Stimulated activated CD8-positive, alpha-beta memory T cell treated with anti-CD3 and anti-CD28 coated beads, Interleukin-2, amount 100 ng/mL, for 1 hour (primary cell): ENCODE measurements at places on chromosomes 3 and 15.

DNA sequence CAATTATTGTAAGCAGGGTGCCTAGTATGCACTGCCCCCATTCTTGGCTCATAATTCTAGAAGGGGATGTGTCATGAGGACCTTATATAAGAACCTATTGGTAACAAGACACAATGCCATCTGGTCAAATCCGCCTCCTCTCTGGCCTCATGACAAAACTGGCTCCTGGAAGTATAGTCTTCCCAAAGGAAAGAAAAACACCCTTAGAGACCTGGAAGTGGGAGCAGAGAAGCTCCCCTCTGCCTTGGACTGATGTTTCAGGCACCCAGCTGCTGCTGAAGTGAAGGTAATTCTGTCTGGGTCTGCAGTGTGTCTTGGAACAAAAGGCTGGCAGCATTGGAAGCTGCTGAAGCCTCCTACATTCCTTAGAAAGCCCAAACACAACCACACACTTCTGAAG lies 107.2 kb upstream of the CLSTN2 start:
- DNase-seq = no peak

DNA sequence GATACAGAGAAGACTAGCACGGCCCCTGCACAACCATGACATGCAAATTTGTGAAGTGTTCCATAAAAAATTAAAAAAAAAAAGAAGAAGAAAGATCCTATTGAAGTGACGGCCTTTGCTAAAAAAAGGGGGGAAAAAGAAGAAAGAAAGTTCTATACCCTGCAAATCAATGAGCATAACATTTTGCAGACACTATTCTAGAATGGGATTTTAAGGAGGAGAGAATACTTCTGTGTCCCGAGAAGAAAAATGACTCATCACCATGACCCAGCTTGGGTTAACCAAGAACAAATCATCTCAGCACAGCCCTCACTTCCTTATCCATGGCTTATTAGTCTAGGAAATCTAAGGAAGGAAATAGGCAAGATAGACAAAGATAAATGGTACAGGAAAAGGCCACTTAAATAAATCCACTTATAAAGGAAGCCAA lies 7.4 kb upstream of the SH3BP5 start:
- DNase-seq = no peak

DNA sequence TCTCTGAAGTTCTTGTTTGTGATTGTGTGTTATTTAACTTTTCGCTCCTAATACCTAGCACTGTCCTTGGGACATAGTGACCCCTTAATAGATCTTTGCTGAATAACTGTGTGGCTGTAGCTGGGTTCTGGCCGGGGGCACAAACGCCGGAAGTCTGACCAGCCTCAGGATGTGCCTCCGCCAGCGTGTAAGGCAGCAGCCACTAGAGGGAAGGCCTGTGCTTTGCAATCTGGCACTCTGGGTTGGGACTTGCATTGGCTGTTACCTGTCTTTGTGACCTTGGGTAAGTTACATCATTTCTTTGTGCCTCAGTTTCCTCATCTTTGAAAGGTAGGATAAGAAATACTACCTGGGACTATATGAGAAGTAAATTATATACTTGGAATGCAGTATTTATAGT lies 158.7 kb downstream of the GHSR start:
- DNase-seq = no peak

- no peak for DNase-seq
These were observed 62.0 kb upstream of the NSMCE3 start for GRCh38 chr15:29331669-29332068.

DNA sequence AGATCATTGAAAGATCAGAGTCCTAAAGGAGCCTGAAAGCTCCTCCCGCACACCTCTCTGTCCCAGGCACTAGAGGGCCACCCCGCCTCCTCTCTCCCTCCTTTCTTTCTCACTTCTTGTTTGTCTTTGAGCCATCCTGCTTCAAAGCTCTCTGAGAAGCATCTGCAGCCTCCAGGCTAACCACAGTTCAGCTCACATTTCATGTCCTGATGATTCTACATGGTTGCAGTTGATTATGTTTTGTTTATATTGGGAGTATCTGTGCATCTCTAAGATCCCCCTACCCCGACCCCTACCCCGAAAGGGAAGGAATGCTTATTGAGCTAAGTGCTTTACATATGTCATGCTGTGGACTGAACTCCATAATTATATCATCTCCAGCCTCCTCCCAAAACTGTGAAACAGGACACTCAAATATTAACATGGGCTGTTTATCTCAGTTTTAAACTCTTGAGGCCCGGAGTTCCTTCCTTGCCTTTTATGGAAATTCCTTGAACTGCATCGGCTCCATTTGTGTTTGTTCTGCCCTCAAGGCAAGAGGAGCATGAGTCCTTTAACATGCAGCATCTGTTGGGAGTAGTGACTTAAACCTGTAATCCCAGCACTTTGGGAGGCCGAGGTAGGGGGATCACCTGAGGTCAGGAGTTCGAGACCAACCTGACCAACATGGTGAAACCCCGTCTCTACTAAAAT lies 30.9 kb downstream of the MGLL start:
- no peak for DNase-seq

- no peak for DNase-seq
These were observed 29.3 kb upstream of the STT3B start for GRCh38 chr3:31503456-31503855.

DNA sequence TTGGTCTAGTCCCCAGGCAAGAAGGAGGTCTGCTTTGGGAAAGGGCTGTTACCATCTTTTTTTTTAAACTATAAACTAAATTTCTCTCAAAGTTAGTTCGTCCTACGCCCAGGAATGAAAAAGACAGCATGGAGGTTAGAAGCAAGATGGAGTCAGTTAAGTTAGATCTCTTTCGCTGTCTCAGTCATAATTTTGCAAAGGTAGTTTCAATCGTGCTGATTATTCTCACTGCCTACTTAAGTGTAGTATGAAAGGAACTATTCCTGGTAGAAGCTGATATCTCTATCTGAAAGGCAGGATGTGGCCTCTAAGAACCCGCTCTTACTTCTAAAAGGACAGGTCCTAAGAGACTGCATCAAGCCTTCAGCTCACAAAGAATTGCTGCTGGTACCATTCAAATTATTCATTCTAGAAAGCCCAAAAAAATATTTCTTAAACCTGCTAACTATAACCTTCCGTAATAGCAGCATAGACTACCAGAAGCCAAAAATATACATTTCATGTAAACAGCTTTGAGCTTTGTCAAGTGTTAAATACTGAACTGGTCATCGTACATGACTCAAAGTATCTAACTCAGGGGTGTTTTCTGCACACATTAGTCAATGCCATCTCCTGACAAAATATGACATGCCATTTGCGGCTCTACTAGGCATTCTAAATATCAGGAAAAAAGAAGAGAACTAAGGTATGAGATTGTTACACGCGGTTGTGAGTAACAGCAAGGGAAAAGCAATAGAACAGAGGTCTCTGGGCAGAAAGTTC lies 96.0 kb upstream of the CCDC80 start:
- no peak for DNase-seq

DNA sequence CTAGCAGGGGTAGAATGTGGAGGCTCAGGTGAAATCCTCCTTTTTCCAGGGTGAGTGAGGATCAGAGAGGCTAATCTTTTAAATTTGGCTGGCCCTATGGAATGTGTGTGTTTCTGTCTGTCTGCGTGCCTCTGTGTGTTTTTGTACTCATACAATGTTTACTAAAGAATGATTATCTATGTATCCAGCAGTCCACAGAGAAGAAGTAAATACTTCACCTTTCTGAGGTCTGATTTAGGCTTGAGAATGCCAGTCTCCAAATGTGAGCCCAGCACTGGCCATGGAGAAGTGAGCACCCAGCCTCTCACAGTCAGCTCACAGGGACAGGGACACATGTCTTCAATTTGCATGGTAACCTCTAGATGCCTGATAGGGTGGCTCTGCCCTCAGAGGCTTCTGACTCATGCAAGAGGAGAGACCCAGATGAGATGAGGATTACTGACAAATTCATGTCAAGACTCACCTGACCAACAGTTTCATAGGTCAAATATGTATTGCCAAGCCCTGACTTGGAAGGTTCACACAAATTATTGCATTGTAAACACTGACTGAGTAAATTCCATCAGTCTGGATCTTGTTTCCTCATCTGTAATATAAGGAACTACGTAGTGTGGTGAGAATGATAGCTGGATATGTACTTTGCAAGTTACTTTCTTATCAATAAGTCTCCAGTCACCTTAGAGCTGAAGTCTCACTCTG lies 31.0 kb downstream of the ENTPD3 start:
- no peak for DNase-seq

DNA sequence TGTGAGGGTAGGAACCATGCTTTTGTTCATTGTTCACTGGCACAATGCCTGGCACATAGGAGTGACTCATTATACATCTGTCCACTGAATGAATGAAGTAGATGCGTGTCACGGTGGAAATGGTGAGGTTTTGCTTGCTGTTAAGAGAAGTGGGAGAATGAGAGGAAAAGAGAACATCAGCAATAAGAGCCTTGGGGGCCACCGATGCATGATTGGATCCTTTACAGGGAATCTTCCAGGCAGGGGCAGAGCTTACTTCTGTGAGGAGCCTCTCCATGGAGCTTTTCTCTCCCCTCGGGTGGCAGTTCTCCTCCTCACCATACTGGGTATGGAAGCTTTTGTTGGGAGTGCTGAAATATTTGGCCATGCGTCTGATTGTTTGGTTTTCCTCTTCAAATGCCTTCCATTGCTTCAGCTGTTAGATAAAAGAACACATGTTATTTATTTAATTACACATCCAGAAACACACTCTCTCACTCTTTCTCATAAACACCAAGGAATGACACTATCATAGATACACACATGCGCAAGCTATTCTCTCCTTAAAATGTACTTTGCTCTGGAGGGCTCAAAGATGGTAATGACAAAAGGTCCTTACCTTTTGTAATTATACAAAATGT lies 78.9 kb upstream of the GSK3B start:
- DNase-seq = no peak

DNA sequence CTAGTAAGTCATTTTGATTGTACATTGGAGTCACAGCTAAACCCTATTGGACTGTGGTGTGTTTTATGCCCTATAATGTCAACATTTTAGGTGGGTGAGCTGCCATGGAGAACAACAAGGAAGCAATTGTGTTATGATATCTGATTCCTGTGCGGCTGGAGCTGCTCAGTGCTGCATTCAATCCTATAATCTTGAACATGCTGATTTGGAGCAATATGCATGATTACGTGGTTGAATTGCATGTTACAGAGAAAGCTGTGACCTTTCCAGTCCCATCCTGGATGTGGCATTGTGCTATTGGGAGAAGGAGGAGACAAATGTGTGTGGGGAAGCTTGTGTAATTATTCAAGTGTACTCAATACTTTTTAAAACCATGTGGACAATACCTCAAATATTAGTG lies 20.1 kb upstream of the C3orf49 start:
- DNase-seq = no peak

DNA sequence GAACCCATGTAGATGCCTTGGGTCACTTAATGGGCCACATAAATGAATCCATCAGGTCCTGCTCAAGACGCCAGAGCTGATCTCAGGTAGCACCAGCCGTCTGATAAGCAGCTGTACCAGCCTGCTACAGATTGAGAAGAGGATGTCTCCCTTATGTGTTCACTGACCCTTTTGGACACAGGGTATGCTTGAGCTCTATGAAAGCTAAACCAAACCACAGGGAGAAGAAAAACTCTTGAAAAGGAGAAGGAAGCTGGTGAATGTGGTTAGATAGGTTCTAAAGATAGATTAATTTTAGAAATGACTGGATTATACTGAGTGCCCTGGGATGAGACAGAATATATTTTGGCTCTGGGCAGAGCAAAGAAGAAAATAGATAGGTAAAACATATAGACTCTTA lies 187.5 kb downstream of the SPATA16 start:
- DNase-seq = no peak

DNA sequence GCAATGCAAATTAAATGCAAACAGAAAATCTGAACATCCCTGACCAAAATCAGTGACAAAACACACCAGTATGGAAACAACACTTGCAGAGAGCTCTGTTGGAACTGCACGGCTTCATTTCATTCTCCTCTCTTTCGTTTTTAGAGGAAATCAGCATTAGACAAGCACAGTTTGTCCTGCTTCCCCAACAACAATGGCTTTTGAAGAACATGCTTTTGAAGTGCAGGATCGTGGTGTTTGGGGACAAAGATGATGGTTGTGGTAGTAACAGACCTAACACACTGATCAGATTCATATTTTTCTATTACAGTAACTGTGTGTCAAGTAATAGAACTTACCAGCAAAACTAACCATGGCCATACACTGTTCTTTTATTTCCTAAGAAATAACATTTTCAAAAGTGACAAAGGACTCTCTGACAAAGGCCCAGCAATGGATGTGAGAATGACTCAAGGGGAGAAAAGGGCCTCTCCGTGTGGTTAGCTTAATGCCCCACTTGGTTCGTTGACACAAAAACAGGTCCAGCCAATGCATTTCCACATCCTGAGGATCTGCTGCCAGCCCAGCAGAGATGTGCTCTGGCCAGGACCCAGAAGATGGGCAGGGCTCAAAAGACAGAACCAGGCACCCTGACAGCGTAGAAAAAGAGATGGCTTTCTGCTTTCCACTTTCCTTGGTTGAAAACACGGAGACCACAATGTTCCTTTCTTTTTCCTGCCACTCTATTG lies 84.1 kb downstream of the CCNL1 start:
- DNase-seq = no peak

GRCh38 chr3:143924522-143925285 lies 46.9 kb upstream of the DIPK2A start:
- no peak for DNase-seq
